ENCODE measurements at places on chromosomes 2 and 18. TPM values are rescaled to one million over a fixed set of nuclear protein-coding genes. Genes with fewer than 3 reads are reported as not detected.

DNA sequence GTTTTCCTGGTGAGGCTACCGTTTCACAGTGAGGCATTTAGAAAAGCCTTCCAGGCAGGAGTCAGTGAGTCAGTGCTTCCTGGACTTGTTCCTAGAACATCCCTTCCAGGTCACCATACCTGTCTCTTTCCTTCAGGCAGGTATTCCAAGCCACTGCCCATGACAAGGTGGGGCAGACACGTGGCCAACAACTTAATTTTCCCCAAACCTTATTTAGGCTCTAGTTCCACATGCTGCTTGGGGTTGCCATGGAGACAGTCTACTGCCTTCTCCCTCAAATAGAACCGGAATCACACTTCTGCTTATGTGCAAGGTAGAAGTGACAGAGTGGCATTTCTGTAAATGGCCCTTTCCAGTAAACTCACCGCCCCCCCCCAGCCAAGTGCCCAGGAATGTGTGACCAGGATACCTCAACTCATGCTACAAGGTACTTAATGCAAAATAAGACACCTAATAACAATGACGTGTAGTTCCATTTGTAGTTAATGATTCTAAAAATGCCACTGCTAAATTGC is 258.3 kb downstream of the PRKCE start:
- DNase-seq, result no peak

DNA sequence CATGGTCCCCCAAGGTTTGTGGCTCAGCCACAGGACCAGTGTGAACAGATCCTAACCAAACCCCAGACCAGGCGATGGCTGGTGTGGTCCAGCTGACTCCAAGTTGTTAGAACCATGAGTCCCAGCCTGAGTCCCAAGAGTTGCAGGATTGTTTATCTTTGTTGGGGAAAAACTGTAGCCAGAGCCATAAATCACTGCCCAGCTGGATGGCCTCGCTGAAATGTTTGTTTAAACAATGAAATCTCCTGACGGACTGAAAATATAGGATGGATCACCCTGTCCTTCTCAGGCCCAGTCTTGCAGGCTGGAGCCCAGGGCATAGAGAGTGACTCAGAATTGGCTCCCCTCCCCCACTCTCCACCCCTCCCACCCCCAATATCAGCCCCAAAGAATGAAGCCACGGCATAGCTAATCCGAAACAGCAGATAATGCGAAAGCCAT is 36.4 kb downstream of the PKDCC start:
- no peak for DNase-seq

- DNase-seq, result no peak
Measured at GRCh38 chr2:102286041-102286440, 25.3 kb upstream of the IL1RL1 start.

DNA sequence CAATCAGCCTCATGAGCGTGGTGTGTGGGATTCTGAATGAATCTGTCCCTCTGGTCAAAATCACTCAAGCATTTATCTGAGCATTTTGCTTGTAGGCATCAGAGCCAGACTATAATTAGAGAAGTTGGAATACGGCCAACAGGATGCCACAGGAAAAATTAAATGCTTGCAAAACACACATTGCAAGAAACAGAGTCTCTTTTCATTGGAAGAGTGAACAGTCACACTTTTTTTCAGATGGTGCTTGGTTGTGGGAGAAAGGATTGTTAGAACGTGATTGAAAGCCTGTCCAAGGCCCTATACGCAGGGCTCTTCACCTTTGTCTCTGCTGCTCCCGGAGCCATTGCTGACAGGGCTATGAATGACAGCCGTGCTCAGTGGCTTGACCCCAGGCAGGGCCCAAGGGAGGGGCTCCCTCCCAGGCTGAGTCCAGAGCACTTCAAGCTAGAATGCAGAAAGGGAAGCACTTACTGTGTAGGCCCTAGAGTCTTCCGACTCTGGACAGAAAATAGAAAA is 59.8 kb downstream of the SNTG2 start:
- no peak for DNase-seq

- no peak for DNase-seq
Measured at GRCh38 chr18:45951016-45951714, 16.0 kb downstream of the EPG5 start.

DNA sequence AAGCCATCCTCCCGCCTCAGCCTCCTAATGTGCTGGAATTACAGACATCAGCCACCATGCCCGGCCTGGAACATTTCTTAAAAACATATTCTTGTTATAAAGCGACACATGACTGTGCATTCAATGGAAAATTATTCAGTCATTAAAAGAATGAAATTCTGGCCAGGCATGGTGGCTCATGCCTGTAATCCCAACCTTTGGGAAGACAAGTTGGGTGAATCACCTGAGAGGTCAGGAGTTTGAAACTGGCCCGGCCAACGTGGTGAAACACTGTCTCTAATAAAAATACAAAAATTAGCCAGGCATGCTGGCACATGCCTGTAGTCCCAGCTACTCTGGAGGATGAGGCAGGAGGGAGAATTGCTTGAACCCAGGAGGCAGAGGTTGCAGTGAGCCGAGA is 21.6 kb upstream of the RPRD1A start:
- DNase-seq, result no peak

- no peak for DNase-seq
Measured at GRCh38 chr2:62800618-62801017, 95.1 kb downstream of the EHBP1 start.

DNA sequence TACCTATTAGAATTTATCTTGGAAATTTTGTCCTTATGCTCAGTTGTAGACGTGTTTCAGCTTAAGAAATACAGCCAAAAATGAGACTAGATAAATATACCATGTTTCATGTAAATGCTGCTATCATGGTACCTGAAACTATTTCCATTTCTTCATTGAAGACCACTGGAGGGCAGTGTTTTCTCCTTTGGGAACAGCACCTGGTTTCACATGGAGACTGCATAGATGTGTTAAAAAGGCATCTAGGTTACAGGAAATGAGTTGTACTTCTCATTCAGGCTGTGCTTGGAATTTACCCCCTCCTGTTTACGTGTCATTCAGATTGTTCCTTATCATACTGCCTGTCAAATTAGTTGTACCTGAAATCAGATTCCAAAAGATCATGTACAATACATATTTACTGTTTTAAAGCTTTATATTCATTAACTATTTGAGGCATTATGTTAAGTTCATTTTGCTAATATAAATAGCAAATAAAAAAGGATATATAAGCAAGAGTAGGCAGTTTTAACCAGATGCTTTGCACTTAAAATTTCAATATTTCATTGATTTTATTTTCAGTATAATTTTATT is 57.3 kb upstream of the PSMD14 start:
- DNase-seq, result peak; percentile 13

DNA sequence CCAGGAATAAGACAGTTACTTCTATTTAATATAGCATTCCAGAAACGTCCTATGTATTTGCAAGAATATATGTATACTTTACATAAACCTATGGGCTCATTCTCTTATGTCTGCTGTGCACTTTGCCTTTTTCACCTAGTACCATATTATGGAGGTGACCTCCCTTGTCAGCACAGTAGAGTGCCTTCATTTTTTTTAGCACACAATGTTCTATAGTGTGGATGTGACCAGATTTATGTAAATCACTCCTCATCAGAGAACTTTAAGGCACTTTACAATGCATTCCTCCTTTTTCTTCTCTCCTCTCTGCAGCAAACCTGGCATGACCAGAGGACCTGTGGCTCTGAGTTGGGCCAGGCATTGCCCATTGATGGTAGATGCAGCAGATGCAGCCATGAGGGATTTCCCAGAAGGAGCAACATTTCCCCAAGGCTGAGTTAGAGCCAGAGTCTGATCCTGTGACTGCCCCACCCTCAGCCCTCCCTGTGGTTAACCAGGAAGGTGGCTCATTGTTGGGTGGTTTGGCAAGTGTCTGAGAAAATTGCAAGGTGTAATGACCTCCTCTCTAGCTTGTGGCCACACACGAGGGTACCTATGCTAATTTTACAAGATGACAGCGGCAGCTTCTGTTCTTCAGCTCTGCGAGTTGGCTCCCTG is 76.5 kb upstream of the DLX2 start:
- DNase-seq, result peak; percentile 43

- DNase-seq, result no peak
Measured at GRCh38 chr2:79393806-79394484, 118.9 kb upstream of the CTNNA2 start.

GRCh38 chr2:224875841-224876240 is 159.7 kb upstream of the CCDC195 start:
- DNase-seq, result no peak

GRCh38 chr2:127655209-127656073 is 9.5 kb downstream of the GPR17 start:
- DNase-seq, result no peak

DNA sequence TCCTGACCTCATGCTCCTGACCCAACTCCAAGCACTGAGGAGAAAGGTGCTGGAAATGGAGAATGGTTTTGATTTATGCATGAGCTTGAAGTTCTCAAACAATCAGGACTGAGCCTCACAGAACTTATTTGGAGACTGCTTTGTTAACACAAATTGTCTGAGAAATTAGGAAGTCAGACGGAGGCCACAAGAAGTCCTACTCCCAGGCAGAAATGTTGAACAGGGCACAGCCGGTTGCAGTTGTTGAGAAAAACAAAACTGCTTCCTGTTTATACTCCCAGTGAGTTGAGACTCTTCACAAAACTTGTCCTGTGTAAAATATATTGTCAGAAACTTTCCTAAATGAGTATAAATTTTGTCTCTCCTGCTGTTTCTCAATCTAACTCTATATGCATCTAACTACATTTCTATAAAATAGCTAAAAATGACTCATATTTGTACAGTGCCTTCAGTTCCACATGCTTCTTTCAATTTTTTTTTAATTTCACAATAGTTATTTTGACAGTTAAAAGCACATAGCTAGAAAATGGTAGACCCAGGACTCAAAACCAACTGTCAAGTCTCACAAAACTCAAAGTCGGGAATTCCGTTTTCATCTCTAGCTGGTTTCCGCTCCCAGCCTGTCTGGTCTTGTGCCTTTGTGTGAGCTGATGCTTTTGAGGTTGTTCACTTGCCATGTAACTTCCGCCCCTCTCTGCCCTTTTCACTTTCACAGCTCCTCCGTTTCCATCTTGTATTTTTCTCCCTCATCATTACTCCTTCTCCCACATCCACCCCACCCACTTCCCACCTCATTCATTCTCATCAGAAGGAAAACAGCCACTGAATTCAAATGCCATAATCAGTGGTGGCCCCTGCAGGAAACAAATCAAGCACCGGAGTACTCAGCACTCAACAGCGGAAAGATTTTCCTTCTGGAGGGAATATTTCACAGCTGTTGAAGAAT is 215.0 kb downstream of the SUCLG1 start:
- no peak for DNase-seq

Gene FEV
- total RNA-seq, result not detected

Gene SNTG2
- total RNA-seq, result 0.57 TPM

Gene TMEM247
- total RNA-seq, result not detected

Gene B3GNT7
- total RNA-seq, result not detected

Gene ST8SIA5
- total RNA-seq, result not detected

Gene CHST10
- total RNA-seq, result 4.5 TPM

Gene CYS1
- not detected for total RNA-seq

Gene HOXD12
- total RNA-seq, result not detected

Gene PECR
- total RNA-seq, result 18.8 TPM

Data from activated naive CD4-positive, alpha-beta T cell treated with anti-CD3 and anti-CD28 coated beads for 36 hours (primary cell).